ENCODE measurements at places on chromosomes 2 and 18.

DNA sequence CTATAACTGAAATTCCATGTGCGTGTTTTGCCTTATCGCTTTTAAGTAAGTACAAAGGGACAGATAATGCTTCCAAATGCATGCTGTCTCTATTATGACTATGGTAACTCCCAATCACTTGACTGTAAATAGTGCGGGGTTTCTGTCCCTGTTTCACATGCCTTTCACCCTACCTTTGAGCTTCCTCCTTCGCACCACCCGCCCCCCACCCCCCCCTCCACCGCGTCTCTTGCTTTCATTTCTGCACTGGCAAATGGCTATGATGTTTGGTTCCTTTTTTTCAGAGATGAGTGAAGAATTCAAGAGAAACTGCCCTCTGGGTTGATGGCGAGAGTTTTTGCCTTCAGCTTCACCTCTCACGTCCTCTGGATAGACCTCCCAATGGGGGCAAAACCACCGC lies 25.0 kb upstream of the SPP2 start:
- H3K4me3 ChIP-seq = peak overlapping the region; percentile 46
- H3K27ac ChIP-seq = peak overlapping the region; percentile 84
- H3K27me3 ChIP-seq = peaks cover 4% of the 10 kb centered on the region
- H3K36me3 ChIP-seq = no peaks in the 10 kb centered on the region
- no peak for DNase-seq

DNA sequence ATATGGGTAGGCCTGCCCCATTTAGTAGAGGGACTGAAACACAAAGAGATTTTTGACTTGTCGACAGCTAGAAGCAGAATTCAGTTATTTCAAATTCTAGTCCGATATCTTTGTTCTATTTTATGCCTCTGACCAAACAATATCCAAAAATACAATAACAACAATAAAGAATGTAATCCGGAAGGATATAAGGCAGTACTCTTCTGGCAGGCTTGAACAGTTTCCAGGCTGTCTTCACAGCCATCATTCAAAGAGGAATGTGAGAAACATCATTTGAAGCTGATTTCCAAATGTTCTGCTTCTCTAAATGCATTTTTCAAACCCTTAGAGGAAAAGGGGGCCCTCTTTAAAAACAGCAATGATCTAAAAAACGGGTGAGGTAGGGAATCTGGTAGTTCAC lies 36.7 kb upstream of the SPTBN1 start:
- H3K4me1 ChIP-seq = peaks cover 30% of the 10 kb centered on the region
- H3K27me3 ChIP-seq = no peaks in the 10 kb centered on the region
- no peak overlapping the region for H3K27ac ChIP-seq

DNA sequence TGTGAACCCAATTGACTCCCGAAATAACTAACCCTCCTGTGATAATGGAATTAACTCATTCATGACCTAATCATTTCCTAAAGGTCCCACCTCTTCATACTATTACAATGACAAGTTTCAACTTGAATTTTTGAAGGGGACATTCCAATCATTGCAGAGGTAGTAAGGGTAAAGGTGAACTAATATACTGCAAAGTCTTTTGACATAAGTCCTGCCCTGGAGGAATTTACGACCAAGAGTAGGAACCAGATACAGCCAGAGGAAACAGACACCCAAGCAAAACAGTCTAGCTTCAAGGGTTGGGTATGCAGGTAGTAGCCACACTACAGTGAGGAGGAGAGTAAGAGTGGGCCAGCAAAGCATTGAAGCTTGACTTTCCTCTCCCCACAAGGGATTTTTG lies 1.2 kb upstream of the SRBD1 start:
- DNase-seq = no peak
- H3K4me1 ChIP-seq = peaks cover 27% of the 10 kb centered on the region
- no peaks in the 10 kb centered on the region for H3K36me3 ChIP-seq
- H3K4me3 ChIP-seq = peak overlapping the region; percentile 24
- no peaks in the 10 kb centered on the region for H3K27me3 ChIP-seq

GRCh38 chr2:6667326-6667725 lies 198.4 kb downstream of the CMPK2 start:
- H3K27ac ChIP-seq = no peak overlapping the region
- no peaks in the 10 kb centered on the region for H3K36me3 ChIP-seq
- no peak overlapping the region for H3K4me3 ChIP-seq
- DNase-seq = no peak
- H3K27me3 ChIP-seq = peaks cover 6% of the 10 kb centered on the region

DNA sequence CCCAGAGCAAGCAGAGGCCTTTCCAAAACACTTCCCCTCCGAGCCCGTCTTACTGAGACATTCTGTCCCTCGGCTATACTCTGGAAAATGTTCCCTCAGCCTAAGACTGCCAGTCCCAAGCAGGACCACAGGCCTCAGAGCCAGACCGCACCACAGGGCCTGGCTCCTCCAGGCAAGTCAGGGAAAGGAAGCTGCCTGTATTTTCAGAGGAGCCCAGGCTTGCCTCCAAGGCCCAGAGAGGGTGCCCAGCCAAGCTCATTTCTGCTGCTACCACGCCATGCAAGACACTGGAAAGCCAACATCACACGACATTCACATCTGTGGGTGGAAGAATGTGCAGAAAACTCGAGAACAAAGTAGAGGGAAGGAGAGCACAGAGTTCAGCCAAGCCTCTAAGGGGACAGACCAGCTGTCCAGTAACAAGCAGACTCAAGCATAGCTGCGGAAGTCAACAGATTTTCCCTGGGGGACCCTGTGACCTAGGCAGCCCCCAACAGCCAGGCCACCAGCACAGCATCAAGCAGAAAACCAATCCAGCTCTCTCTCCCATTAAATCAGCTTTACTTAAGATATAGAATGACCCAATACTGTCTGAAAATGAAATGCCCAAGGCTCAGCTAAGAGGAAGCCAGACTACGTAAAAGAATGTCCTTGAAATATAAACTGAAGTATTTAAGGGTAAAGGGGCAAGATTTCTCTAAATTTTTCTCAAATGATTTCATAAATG lies 123.9 kb downstream of the ZFP36L2 start:
- peak overlapping the region; percentile 88 for H3K27ac ChIP-seq
- H3K27me3 ChIP-seq = no peaks in the 10 kb centered on the region
- H3K4me1 ChIP-seq = peaks cover 46% of the 10 kb centered on the region
- H3K4me3 ChIP-seq = no peak overlapping the region
- DNase-seq = no peak

- no peaks in the 10 kb centered on the region for H3K4me1 ChIP-seq
- no peaks in the 10 kb centered on the region for H3K27me3 ChIP-seq
- H3K4me3 ChIP-seq = no peak overlapping the region
- H3K27ac ChIP-seq = no peak overlapping the region
- DNase-seq = no peak
- no peaks in the 10 kb centered on the region for H3K36me3 ChIP-seq
Observed at GRCh38 chr2:12666445-12666844, 50.3 kb upstream of the TRIB2 start.

All from mesothelial cell of epicardium (in vitro differentiated cells).